Right cardiac atrium (tissue), 5 donors: ENCODE measurements at places on chromosomes 1 and 21.

- no peak for DNase-seq
Measured at GRCh38 chr1:222165629-222166028, 382.3 kb downstream of the HHIPL2 start.

DNA sequence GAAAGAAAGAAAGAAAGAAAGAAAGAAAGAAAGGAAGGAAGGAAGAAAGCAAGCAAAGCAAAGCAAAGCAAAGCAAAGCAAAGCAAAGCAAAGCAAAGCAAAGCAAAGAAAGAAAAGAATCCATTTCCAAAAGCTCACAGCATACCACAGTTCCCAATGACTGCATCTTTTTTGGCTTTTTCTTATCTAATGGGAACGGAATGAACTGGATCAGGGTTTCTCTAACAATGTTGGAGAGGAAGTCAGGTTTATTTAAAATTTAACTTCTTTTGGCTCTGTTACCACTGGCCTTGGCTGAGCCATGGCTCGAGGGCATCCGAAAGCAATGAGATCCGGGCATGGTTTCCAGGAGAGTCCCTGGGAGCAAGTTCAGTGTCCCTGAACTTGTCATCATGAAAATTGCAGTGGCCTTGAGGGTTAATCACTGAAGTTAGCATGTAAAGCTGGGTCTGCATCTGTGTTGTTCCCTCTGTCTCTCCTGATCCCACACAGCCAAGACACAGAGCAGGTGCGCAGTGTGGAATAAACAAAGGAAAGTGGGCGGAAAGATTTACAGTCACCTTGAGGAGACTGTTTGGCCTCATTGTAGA is 34.6 kb upstream of the CTPS1 start:
- DNase-seq = peak; percentile 22

GRCh38 chr1:18743233-18743632 is 112.6 kb downstream of the PAX7 start:
- no peak for DNase-seq

DNA sequence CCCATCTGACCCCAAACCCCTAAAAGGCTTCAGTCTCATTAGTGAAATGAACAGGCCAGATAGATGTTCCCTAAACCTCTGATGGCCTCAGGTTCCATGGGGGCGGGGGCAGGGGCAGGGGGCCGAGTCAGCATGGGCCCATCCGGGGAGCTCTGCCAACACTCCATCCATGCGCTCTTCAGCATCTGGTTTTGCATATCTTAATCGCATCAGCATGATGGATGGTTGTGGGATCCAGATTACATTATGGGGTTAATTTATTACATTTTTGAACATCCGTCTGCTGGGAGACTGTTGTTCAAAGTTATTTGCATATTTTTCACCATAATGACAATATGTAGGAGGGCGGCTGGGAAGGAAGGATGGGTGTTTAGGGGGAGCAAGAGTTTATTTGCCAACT is 3.1 kb upstream of the MAD2L2 start:
- no peak for DNase-seq

DNA sequence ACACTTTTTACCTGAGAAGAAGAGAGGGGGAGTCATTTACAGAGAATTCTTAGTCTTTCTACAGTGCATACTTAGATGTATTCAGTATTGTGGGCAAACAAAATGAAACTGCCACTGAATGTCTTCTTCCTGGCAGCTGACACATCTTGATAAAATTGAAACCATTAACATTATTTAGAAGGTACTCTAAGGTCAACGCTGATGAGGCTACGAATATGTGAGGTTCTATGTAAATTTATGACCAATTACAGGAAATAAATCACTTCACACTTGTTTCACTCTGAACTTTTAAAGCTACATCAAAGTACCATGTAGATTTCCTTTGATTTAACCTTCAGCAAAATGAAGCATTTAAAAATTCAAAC is 51.3 kb upstream of the GFI1 start:
- DNase-seq = no peak

- no peak for DNase-seq
Measured at GRCh38 chr1:156998840-156999500, 46.6 kb downstream of the ARHGEF11 start.

GRCh38 chr1:110702260-110702659 is 27.5 kb upstream of the KCNA3 start:
- DNase-seq = no peak

- DNase-seq = no peak
Measured at GRCh38 chr1:110068646-110069403, 1.6 kb downstream of the ALX3 start.

GRCh38 chr1:43067977-43068751 is 103.9 kb downstream of the EBNA1BP2 start:
- DNase-seq = peak; percentile 26

DNA sequence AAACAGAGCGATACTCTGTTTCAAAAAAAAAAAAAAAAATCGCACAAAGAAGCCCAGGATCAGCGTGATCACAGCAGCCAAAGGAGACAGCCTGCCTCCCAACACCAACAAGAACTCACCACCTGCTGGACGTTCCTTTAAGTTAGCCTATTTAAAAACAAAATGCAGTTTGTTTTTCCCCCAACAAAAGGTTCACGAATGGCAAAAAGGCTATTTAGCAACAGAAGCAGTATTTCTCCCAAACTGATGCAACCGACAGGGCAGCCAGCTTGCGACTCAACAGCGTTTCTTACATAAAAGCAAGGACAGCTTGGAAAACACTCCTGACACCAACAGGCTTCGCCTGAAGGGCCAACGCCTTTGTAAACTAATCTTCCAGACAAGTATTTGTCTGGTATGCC is 6.8 kb downstream of the SSU72 start:
- peak; percentile 2 for DNase-seq

- DNase-seq = no peak
Measured at GRCh38 chr1:157429601-157430240, 122.6 kb downstream of the FCRL5 start.

DNA sequence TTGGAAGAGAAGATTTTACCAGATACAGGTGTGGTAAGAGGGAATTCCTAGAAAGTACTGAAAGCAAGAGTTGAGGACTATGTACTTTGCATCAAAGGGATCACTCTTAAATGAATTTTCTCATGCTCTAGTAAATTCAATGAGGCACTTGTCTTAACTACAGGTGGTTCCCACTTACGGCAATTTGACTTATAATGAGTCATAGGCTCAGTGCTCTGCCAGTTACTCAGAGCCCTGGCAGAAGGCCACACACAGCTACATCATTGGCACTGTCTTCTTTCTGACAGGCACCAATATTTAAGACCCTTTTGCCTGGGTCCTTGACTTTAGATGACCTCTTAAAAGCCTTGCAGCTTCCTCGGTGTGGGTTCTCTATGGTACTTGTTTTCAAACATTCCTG is 15.9 kb upstream of the ADAMTS5 start:
- DNase-seq = no peak

GRCh38 chr1:234144901-234145300 is 228.4 kb upstream of the COA6 start:
- no peak for DNase-seq

DNA sequence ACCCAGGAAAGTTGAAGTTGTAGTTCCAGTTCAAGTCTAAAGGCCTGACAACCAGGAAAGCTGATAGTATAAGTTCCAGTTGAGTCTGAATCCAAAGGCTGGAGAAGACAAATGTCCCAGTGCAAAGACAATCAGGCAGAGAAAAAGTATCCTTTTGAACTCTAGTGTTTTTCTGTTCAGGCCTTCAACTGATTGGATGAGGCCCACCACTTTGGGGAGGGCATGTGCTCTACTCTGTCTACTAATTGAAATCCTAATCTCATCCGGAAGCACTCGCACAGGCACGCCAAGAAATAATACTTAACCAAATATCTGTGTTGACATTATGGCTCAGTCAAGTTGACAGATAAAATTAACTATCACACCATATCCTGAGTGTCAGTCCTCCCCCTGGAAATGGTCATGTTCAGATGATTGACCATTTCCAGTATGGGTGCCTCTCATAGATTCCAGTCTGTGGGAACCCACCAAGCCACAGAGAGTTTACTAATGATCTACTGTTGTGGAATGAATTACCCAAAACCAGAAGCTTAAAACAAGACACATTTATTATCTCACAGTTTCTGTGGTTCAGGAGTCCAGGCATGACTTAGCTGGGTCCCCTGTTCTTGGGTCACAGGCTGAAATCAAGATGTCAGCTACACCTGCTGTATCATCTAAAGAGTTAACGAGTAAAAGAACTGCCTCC is 296.3 kb upstream of the ZP4 start:
- no peak for DNase-seq
